ENCODE measurements at places on chromosomes 13 and 19. TPM values are rescaled to one million over a fixed set of nuclear protein-coding genes. Genes with fewer than 3 reads are reported as not detected.

ATP4B gene
- not detected for total RNA-seq

OR10H5 gene
- not detected for total RNA-seq

RFXAP gene
- total RNA-seq, result 5.4 TPM

FCER2 gene
- total RNA-seq, result 3.9 TPM

ATXN8OS gene
- not detected for total RNA-seq

RGCC gene
- 581 TPM for total RNA-seq

NCAN gene
- total RNA-seq, result not detected

PLPPR3 gene
- total RNA-seq, result not detected

ZNF569 gene
- total RNA-seq, result 11.8 TPM

CCDC169 gene
- not detected for total RNA-seq

KCNC3 gene
- total RNA-seq, result 0.39 TPM

IRGC gene
- total RNA-seq, result not detected

KLK8 gene
- total RNA-seq, result not detected

ZNF729 gene
- not detected for total RNA-seq

SLC5A5 gene
- total RNA-seq, result 1.3 TPM

GARIN5A gene
- not detected for total RNA-seq

MYBPC2 gene
- total RNA-seq, result 0.08 TPM

CBY2 gene
- not detected for total RNA-seq

IL17D gene
- 0.57 TPM for total RNA-seq

TEX26 gene
- not detected for total RNA-seq

KLK14 gene
- not detected for total RNA-seq

LRRC63 gene
- total RNA-seq, result 0.31 TPM

LPAR2 gene
- total RNA-seq, result 63.8 TPM

ZSCAN4 gene
- not detected for total RNA-seq

GNA15 gene
- 6.7 TPM for total RNA-seq

ZNF154 gene
- 15.7 TPM for total RNA-seq

TICAM1 gene
- total RNA-seq, result 9.4 TPM

ZNF439 gene
- total RNA-seq, result 7.9 TPM

KIR3DL2 gene
- total RNA-seq, result 1.00 TPM

SIGLEC14 gene
- not detected for total RNA-seq

LYPD5 gene
- total RNA-seq, result not detected

GSX1 gene
- not detected for total RNA-seq

CPAMD8 gene
- total RNA-seq, result 0.25 TPM

RNF225 gene
- total RNA-seq, result 0.76 TPM

PRODH2 gene
- not detected for total RNA-seq

ZNF471 gene
- 0.67 TPM for total RNA-seq

PET100 gene
- 188 TPM for total RNA-seq

SERP2 gene
- total RNA-seq, result not detected

TCF3 gene
- total RNA-seq, result 69.7 TPM

PEAK3 gene
- not detected for total RNA-seq

CPT1C gene
- total RNA-seq, result not detected

OR10H1 gene
- not detected for total RNA-seq

FPR3 gene
- not detected for total RNA-seq

EFNA2 gene
- not detected for total RNA-seq

DCLK1 gene
- total RNA-seq, result not detected

CYP2S1 gene
- total RNA-seq, result 0.41 TPM
